ENCODE measurements at places on chromosomes 12 and 14. TPM values are rescaled to one million over a fixed set of nuclear protein-coding genes. Genes with fewer than 3 reads are reported as not detected.

DNA sequence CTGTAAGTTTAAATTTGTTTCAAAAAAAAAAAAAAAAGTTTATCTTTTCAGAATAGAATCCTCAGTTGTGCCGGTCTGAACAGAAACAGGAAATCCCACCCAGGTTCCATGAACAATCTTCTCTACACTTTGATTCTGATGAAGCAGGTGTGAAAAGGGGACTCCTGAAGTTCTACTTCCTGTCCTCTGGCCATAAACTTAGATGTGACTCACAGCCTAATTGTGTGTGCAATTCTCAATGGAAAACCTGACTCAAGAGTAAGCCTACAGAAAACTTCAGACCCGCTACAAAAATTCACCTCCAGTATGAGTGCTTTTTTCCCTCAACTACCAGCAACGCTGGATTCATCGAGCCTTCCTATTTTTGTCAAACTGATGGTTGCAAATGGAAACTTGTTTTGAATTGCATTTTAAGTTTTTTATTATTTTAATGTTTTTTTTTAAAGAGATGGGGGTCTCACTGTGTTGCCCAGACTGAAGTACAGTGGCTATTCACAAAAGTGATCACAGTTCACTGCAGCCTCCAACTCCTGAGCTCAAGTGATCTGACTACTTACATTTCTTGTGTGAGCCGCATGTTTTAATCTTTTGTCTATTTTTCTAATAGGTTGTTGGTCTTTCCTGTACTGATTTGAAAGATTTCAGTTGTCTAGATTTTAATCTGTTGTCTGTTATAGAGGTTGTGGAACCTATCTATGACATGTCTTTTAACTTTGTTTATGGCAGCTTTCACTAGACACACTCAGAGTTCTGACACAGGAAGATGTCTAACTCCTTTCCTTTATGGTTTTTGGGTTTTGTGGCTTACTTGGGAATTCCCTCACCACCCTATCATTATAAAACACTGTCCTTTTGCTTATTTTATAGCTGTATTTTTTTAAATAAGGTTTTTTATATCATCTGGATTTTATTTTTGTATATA, 37.6 kb downstream of the ATG14 start:
- no peak for DNase-seq

- no peak for DNase-seq
Observed at GRCh38 chr14:68574906-68575305, 218.0 kb downstream of the ZFP36L1 start.

The GDF11 gene
- 7.2 TPM for total RNA-seq

The ZFHX2 gene
- 2.8 TPM for total RNA-seq

The CFAP54 gene
- 2.6 TPM for total RNA-seq

- no peak for DNase-seq
Observed at GRCh38 chr12:51417826-51418225, 6.8 kb upstream of the SLC4A8 start.

- no peak for DNase-seq
Observed at GRCh38 chr14:34501004-34501580, 38.4 kb downstream of the EAPP start.

The PMEL gene
- 5.8 TPM for total RNA-seq
